Stimulated activated CD8-positive, alpha-beta memory T cell treated with anti-CD3 and anti-CD28 coated beads, Interleukin-15, amount 100 ng/mL, for 4 hours (primary cell): ENCODE measurements at places on chromosomes 3 and 15.

- DNase-seq = no peak
Observed at GRCh38 chr3:126518779-126519177, 1.2 kb upstream of the UROC1 start.

- DNase-seq = no peak
Observed at GRCh38 chr3:65995030-65995429, 43.7 kb downstream of the MAGI1 start.

DNA sequence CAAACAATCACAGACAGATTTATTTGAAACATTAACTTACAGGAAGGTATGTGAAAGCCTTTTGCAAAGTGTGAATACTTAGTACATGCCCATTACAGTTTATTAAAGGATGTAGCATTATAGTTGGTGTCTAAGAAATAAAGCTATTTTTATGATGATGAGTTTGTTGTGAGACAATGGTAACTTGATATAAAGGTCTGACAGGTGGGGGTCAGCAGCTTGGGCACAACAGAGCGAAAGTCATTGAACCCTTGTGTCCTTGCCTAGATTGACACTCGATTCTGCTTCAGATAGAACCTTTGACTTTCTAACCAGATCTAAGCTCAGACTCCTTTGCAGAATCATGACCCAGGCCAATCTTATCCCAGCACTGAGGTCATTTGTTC is 777.9 kb downstream of the NTRK3 start:
- no peak for DNase-seq

GRCh38 chr15:43052860-43053259 is 53.0 kb downstream of the UBR1 start:
- no peak for DNase-seq

GRCh38 chr3:123733805-123734526 is 149.1 kb upstream of the HACD2 start:
- no peak for DNase-seq

DNA sequence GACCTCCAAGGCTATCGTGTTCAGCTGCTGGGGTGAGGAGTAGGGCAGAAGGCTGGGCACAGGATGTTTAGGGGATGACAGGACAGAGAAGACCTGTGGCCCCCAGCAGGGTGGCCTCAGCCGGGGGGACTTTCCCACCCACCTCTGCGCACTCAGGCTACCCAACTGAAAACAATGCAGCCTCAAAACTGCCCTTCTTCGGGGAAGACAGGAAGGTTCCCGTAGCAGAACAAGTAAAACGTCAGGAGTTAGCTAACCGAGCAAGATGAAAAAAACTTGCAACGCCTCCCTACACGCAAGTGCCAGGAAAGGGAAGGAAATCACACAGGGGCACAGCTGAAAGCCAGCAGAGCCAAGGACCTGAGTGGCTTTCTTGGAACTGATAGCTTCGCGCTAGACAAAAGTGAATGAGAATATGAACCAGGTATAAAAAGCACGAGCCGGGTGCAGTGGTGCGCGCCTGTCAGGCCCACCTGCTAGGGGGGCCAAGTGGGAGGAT is 38.4 kb upstream of the FURIN start:
- DNase-seq = no peak

- no peak for DNase-seq
Observed at GRCh38 chr3:46995901-46996562, 16.6 kb downstream of the NBEAL2 start.

GRCh38 chr15:59866642-59867041 is 137.5 kb upstream of the FOXB1 start:
- no peak for DNase-seq

DNA sequence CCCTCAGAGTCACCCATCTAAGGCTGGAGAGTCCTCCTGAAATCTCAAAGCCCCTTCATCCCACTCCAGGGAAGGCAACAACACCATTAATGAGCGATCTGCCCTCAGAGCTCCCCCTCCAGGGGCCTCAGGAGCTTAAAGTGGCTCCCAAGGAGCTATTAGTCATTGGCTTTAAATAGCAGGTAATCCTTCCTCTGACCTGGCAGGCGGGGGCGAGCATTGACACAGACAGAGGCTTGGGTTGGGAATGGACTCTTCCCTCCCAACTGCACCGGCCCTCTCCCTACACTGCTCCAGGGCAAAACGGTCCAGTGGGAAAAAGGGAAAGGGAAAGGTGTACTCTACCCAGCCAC is 1.4 kb downstream of the MFGE8 start:
- DNase-seq = no peak

DNA sequence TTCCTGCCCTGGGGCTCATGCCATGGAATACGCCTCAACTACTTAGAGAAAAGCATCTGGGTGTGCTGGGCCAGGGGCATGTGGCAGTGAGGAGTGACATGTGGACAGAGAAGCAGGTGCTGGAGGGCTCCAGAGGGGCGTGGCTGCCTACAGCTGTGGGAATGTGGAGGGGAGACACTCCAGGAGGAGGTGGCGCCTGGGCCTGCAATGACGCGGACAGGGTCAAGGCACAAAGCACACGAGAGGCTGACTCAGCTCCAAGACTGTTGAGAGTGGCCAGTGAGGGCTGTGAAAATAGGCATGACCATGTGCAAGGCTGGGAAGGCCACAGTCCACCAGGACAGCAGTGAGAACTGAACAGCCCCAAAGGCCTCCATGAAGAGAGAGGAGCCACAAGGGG is 48.5 kb downstream of the PTH1R start:
- no peak for DNase-seq

DNA sequence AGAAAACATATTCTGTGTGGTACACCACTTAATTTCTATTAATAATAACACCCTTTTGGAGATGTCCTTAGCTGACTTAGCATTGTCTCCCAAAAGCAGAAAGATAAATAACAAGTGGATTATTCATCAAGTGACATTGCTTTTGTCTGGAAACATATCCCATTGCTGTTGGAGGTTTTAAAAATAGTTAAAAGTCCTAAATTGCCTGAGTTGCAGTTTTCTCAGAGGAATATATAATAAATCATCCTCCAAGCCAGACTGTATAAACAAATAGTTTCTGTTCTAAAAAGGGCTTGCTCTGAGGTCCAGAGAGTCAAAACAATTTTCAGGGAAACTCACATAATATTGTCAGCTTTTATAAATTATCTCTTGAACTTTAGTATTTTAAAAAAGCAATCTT is 60.4 kb upstream of the CD96 start:
- no peak for DNase-seq

DNA sequence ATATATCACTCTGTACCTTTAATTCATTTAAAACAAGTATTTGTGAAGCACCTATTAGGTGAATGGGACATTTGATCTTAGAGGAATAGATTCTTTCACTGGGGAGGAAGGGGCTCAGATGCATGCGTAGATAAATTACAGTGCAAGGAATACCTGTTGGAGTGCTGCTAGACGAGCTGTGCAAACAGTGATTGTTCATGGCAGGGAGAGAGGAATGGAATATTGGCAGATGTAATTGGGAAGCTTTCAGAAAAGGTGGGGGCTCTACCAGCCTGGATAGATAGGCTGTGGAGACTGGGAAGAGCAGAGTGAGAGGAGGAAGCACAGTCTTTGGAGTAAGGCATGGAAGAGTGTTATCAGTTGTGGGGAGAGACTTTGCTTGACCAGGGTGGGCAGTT is 116.8 kb downstream of the AKAP13 start:
- no peak for DNase-seq

- DNase-seq = no peak
Observed at GRCh38 chr15:89632563-89633430, 22.5 kb downstream of the KIF7 start.

DNA sequence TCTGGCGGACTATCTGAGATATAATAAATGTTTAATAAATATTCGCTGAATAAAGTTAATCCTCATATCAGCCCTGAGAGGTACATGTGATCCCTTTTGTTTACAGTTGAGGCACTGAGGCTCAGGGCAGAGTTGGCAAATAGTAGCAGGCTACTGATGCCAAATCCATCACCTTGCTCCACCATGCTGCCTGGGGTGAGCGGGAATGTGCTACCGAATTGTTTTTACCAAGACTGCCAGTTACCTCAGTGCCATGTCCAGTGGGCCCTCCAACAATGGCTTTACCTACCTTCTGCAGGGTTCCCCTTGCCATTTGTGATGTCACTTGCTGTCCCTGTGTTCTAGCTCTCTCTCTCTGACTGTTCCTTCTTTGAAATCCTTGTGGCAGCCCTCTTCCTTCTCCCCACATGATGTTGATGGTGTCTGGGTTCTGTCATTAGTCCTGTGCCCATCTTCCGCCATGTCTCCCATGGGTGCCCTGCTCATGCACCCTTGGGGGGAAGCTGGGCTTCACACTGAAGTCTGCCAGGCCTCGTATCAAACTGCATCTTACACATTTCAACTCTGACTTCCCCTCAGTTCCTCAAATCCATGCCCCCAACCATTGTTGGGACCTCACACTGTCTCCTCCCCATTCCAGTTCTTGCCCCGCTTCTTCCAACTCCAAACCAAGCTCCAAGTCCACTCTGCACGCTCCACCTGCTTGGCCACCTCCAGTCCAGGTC is 35.4 kb downstream of the SLCO2A1 start:
- DNase-seq = no peak

DNA sequence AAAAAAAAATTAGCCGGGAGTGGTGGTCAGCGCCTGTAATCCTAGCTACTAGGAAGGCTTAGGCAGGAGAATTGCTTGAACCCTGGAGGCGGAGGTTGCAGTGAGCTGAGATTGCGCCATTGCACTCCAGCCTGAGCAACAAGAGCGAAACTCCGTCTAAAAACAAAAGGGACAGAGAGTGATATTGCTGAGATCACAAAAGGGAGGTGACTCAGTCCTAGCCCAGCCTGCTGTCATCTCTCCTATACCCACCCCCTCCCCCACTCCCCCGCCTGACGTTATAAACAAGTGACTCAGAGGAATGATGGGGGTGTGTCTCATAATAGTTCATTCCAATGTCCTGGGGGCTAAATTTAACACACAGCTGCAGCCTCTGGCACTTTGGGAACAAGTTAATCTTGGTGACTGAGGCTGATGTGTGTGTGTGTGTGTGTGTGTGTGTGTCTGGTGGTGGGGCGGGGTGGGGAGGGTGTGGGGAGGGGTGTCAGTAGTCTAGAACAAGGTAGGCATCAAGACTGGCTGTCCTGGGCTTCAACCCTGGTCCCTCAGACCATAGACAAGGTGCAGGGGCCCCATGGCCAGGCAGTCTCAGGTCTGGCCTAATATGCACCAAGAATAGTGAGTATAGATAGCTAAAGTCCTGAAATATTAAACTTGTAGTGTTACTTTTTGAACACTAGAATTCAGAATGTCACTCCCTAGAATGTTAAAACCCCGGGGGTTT is 1.3 kb upstream of the KLHL40 start:
- no peak for DNase-seq

GRCh38 chr3:132857317-132857716 is 135.1 kb upstream of the NPHP3 start:
- no peak for DNase-seq

GRCh38 chr15:92869263-92869940 is 30.7 kb upstream of the CHD2 start:
- no peak for DNase-seq

DNA sequence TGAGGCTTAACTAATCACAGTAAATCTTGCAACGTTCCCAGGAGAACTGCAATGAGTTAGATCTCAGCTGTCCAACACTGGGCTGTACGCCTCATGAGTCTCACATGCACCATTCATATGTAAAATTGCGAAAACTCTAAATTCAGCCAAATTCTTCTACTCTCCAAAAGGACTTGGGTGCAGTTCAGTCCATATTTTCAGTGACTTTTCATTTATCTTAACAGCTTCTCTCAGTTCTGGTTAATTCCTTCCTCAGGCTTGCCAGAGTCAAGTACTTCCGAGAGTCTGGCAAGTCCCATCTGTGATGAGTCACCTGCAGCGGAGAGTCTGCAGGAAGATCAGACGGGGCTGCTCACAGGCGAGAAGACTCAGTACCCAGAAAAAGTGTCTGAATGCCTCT is 11.5 kb downstream of the CCDC80 start:
- no peak for DNase-seq

DNA sequence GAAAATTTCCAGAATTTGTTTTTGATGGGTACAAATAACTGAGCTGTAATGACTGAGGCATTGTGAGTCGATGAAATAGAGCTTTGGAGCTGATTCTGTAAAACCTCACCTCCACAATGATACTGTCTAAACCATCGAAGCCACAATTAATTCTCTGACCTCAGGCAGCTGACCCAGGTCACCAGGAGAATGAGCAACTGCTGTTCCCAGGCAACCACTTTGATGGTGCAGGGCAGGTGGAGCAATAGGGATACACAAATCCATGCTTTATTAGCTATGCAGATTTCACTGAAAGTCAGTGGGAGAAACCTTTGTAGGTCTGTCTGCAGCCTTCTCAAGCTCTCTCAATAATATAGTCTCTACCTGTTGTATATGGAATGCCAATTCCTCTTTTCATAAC is 204.4 kb downstream of the RYR3 start:
- DNase-seq = no peak

GRCh38 chr15:91795235-91795634 is 58.3 kb upstream of the SLCO3A1 start:
- DNase-seq = no peak

GRCh38 chr15:45660231-45660979 is 25.6 kb downstream of the SQOR start:
- DNase-seq = no peak

GRCh38 chr3:46870651-46871050 is 6.9 kb upstream of the PTH1R start:
- DNase-seq = no peak

GRCh38 chr15:84715441-84716035 is 401 bp downstream of the SEC11A start:
- peak; percentile 13 for DNase-seq

DNA sequence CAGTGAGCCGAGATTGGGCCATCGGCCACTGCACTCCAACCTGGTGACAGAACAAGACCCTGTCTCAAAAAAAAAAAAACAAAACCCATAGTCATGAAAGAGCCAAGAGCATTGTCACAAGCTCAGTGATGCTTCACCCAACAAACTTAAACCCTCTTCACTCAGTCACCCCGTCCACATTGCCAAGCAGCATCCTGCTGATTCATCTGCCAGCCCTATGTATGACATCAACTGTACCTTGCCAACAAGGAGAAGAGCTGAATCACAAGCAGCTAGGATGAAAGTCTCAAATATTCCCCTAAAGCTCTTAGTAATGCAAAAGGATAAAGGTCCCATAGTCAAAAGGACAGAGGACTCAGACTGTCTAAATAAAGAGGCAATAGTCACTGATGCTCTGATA is 90.0 kb downstream of the ANO10 start:
- no peak for DNase-seq
